ENCODE measurements at places on chromosomes 6 and 20. TPM values are rescaled to one million over a fixed set of nuclear protein-coding genes. Genes with fewer than 3 reads are reported as not detected.
A peak's percentile ranks its signal among the peaks of the same experiment; 100 is the strongest.

GRCh38 chr6:106974999-106975737 lies 639 bp upstream of the CD24 start:
- peak overlapping the region; percentile 63 for H3K4me3 ChIP-seq
- H3K4me1 ChIP-seq, result peaks cover 34% of the 10 kb centered on the region
- no peak overlapping the region for H3K27ac ChIP-seq
- no peak for DNase-seq

- no peak overlapping the region for H3K27ac ChIP-seq
- H3K27me3 ChIP-seq, result no peaks in the 10 kb centered on the region
- H3K4me1 ChIP-seq, result no peaks in the 10 kb centered on the region
- no peaks in the 10 kb centered on the region for H3K36me3 ChIP-seq
- DNase-seq, result peak; percentile 59
- no peak overlapping the region for H3K4me3 ChIP-seq
These were observed 56.1 kb upstream of the LAMP5 start for GRCh38 chr20:9458138-9458796.

- peaks cover 66% of the 10 kb centered on the region for H3K27me3 ChIP-seq
- no peaks in the 10 kb centered on the region for H3K36me3 ChIP-seq
- DNase-seq, result no peak
- H3K27ac ChIP-seq, result no peak overlapping the region
- 0 out of 2 replicates have a peak, but pooled peaks cover 5% of the 10 kb centered on the region for H3K4me1 ChIP-seq
- H3K4me3 ChIP-seq, result no peak overlapping the region
These were observed 1.9 kb upstream of the MYT1 start for GRCh38 chr20:64162239-64162910.

DNA sequence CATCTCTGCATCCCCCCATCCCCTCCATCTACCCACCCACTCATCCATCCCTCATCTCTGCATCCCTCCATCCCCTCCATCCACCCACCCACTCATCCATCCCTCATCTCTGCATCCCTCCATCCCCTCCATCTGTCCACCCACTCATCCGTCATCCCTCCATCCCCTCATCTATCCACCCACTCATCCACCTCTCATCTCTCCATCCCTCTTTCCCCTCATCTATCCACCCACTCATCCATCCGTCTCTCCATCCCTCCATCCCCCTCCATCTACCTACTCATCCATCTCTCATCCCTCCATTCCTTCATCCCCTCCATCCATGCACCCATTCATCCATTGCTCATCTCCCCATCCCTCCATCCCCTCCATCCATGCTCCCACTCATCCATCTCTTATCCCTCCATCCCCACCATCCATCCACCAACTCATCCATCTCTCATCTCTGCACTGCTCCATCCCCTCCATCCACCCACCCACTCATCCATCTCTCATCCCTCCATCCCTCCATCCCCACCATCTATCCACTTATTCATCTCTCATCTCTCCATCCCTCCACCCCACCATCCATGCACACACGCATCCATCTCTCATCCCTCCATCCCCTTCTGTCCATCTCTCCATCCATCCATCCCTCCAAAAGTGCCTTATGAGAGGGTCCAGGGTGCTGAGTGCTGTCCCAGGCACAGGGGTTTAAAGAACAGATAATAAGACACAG lies 51.4 kb downstream of the WDR27 start:
- no peak overlapping the region for H3K4me3 ChIP-seq
- no peaks in the 10 kb centered on the region for H3K4me1 ChIP-seq
- H3K27ac ChIP-seq, result no peak overlapping the region

- H3K36me3 ChIP-seq, result no peaks in the 10 kb centered on the region
- H3K27me3 ChIP-seq, result no peaks in the 10 kb centered on the region
- H3K4me3 ChIP-seq, result no peak overlapping the region
- no peaks in the 10 kb centered on the region for H3K4me1 ChIP-seq
- DNase-seq, result no peak
These were observed 25.4 kb upstream of the EXOC2 start for GRCh38 chr6:718345-718744.

GRCh38 chr6:13112921-13113320 lies 215.4 kb downstream of the TBC1D7 start:
- no peak for DNase-seq
- no peaks in the 10 kb centered on the region for H3K36me3 ChIP-seq
- no peaks in the 10 kb centered on the region for H3K4me1 ChIP-seq
- no peak overlapping the region for H3K27ac ChIP-seq
- 0 out of 3 replicates have a peak, but pooled peaks cover 6% of the 10 kb centered on the region for H3K27me3 ChIP-seq

- H3K36me3 ChIP-seq, result no peaks in the 10 kb centered on the region
- no peak overlapping the region for H3K4me3 ChIP-seq
- H3K4me1 ChIP-seq, result no peaks in the 10 kb centered on the region
- H3K27me3 ChIP-seq, result peaks cover 6% of the 10 kb centered on the region
These were observed 178.2 kb downstream of the LRFN2 start for GRCh38 chr6:40408786-40409542.

- H3K27me3 ChIP-seq, result no peaks in the 10 kb centered on the region
- H3K27ac ChIP-seq, result peak overlapping the region; percentile 98
- H3K4me1 ChIP-seq, result peaks cover 59% of the 10 kb centered on the region
- H3K4me3 ChIP-seq, result peak overlapping the region; percentile 85
- H3K36me3 ChIP-seq, result no peaks in the 10 kb centered on the region
- DNase-seq, result peak; percentile 56
These were observed 1.5 kb downstream of the BICRAL start for GRCh38 chr6:42783177-42783875.

DNA sequence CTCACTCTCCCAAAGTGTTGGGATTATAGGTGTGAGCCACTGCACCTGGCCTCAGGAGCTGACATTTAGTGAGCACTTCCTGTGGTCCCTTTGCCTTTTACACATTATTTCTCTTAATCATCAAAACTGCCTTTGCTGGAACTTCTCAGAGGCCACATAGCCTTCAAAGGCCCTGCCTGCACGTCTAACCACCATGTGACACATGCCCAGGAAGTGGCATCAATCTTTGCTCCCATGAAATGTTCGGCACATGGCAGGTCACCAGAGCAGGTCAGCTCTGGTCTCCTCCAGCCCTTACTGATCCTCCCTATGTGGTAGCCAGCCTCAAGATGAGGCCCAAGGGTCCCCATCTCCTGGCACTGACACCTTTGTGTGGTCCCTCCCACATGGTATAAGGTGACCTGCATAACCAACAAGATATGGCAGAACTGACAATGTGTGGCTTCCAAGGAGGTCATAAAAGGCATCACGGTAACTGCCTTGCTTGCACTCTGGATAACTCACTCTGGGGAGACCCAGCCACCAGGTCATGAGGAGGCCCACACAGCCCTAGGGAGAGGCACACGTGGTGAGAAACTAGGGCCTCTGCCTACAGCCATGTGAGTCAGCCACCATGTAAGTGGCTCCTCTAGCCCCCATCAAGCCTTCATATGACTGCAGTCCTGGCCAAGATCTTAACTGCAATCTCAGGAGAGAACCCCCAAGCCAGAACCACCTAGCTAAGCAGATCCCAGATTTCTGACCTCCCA lies 28.8 kb upstream of the HMGA1 start:
- no peak overlapping the region for H3K4me3 ChIP-seq
- peaks cover under 1% of the 10 kb centered on the region for H3K4me1 ChIP-seq
- no peak for DNase-seq
- H3K27me3 ChIP-seq, result peaks cover 5% of the 10 kb centered on the region

DNA sequence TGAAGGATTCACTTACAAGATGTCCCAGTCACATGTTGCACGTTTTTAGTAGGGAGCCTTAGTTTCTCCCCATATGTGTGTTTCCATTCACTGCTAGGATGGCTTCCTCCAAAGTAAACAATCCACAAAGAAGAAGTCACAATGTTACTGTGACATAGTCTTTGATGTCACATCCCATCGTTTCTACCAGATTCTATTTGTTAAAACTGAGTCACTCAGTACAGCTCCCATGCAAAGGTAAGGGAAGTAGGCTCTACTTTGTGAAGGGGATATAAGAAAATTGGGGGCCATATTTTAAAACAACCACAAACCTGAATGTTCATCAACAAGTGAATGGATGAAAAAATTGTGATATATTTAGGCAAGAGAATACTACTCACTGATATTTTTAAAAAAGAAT lies at the start of the genes OR11A1 and OR2H1:
TSS of gene OR11A1 (minus strand) at position 101 of the 400 bp plus-strand sequence. CDS start 29,430 bp downstream, outside the sequence.
TSS of gene OR2H1 (plus strand) at position 185 of the 400 bp plus-strand sequence. CDS start 4,615 bp downstream, outside the sequence.
- DNase-seq, result no peak
- no peaks in the 10 kb centered on the region for H3K27me3 ChIP-seq
- H3K27ac ChIP-seq, result no peak within 1 kb of the TSS
- no peaks in the 10 kb centered on the region for H3K4me1 ChIP-seq

DNA sequence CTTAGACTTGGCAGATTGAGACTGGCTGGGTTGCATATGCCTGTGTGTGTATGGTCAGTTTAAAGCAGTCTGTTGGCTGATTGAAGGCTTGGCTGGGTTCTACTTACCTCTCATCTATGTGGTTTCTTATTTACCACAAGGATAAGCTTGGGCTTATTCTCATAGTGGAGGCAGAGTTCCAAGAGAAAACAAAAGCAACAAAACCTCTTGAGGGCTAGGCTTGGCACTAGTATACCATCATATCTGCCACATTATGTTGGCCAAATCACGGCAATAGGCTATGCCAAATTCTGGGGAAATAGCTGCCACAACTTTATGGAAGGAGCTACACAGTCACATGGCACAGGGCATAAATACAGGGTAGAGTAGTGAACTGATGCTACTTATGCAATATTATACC lies 714.1 kb downstream of the CBLN4 start:
- H3K36me3 ChIP-seq, result no peaks in the 10 kb centered on the region
- no peak overlapping the region for H3K27ac ChIP-seq
- H3K27me3 ChIP-seq, result no peaks in the 10 kb centered on the region
- no peak for DNase-seq
- no peaks in the 10 kb centered on the region for H3K4me1 ChIP-seq

DNA sequence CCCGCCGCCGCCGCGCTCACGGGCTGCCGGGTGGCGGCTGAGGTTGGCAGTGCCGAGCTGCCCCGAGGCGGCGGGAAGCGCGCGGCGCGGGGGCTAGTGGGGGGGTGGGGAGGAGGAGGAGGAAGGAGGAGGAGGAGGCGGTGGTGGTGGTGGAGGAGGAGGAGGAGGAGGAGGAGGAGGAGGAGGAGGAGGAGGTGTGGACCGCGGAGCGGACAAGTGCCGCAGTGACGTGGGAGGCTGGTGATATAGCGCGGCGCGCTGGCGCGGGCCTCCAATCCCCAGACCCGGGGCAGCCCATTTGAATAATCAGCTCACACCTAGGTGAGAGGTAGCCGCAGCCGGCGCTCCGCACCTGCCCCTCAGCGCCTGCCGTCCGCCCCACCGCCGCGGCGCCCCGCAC lies at the start of gene FOXA2:
TSS of gene FOXA2 (minus strand) at position 51 of the 400 bp plus-strand sequence. CDS start 294 bp downstream, outside the sequence.
- H3K27ac ChIP-seq, result peak within 1 kb of the TSS; percentile 80
- H3K4me3 ChIP-seq, result peak within 1 kb of the TSS; percentile 97
- peaks cover 55% of the 10 kb centered on the region for H3K4me1 ChIP-seq
- H3K36me3 ChIP-seq, result 0 out of 2 replicates have a peak, but pooled peaks cover 5% of the 10 kb centered on the region
- DNase-seq, result peak; percentile 70

- peaks cover 59% of the 10 kb centered on the region for H3K4me1 ChIP-seq
- H3K36me3 ChIP-seq, result peaks cover 11% of the 10 kb centered on the region
- H3K27ac ChIP-seq, result peak overlapping the region; percentile 80
- peak overlapping the region; percentile 20 for H3K4me3 ChIP-seq
These were observed 49.1 kb downstream of the TTI1 start for GRCh38 chr20:37984018-37984785.

- H3K27ac ChIP-seq, result no peak overlapping the region
- H3K4me3 ChIP-seq, result no peak overlapping the region
- peaks cover 7% of the 10 kb centered on the region for H3K36me3 ChIP-seq
- no peaks in the 10 kb centered on the region for H3K27me3 ChIP-seq
- DNase-seq, result no peak
These were observed 36.6 kb upstream of the LTV1 start for GRCh38 chr6:143806282-143807102.

- H3K27me3 ChIP-seq, result no peaks in the 10 kb centered on the region
- H3K4me1 ChIP-seq, result no peaks in the 10 kb centered on the region
- no peaks in the 10 kb centered on the region for H3K36me3 ChIP-seq
- no peak overlapping the region for H3K4me3 ChIP-seq
- no peak overlapping the region for H3K27ac ChIP-seq
These were observed 23.7 kb upstream of the PDE10A start for GRCh38 chr6:165686596-165687365.

GRCh38 chr6:97459535-97459934 lies 176.5 kb upstream of the MMS22L start:
- no peaks in the 10 kb centered on the region for H3K4me1 ChIP-seq
- H3K4me3 ChIP-seq, result no peak overlapping the region
- no peak for DNase-seq
- no peaks in the 10 kb centered on the region for H3K36me3 ChIP-seq
- no peak overlapping the region for H3K27ac ChIP-seq
- no peaks in the 10 kb centered on the region for H3K27me3 ChIP-seq

DNA sequence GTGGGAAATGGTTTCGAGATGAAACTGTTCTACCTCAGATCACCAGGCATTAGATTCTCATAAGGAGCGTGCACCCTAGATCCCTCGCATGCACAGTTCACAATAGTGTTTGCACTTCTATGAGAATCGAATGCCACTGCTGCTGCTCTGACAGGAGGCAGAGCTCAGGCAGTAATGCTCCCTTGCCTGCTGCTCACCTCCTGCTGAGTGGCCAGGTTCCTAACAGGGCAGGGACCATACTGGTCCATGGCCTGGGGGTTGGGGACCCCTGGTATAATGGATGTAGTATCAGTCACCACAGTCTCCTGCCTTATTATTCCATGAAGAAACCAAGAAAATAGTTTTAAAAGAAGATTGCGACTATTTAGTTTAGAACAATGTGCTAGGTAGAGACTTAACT lies 127.5 kb downstream of the BCKDHB start:
- no peaks in the 10 kb centered on the region for H3K36me3 ChIP-seq
- H3K4me3 ChIP-seq, result no peak overlapping the region
- no peak for DNase-seq
- H3K27ac ChIP-seq, result no peak overlapping the region
- no peaks in the 10 kb centered on the region for H3K4me1 ChIP-seq

DNA sequence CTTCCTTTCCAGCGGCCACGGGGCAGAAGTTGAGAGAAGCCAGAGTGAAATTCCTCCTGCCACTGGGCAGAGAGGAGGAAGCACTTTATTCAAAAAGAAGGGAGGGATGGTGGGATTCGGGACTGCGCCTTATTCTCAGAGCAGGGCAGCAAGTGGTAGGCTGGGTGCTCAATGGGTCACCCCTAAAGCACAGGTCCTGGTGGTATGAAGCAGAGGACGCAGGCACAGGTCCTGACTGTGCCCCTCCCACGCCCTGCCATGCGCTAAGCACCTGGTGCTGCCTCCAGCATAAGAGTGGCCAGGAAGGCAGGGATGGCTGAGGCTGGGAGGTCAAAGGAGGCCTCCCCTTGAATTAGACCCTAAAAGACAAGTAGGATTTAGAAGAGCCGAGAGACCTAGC lies 4.9 kb upstream of the GRM4 start:
- H3K4me1 ChIP-seq, result no peaks in the 10 kb centered on the region
- no peak overlapping the region for H3K27ac ChIP-seq
- no peak overlapping the region for H3K4me3 ChIP-seq
- peaks cover 11% of the 10 kb centered on the region for H3K27me3 ChIP-seq
- DNase-seq, result no peak

GRCh38 chr6:26230351-26230750 lies 134.6 kb upstream of the BTN3A2 start:
- H3K4me3 ChIP-seq, result no peak overlapping the region
- H3K27ac ChIP-seq, result no peak overlapping the region
- peaks cover 29% of the 10 kb centered on the region for H3K4me1 ChIP-seq

TCP11 gene
- 0.04 TPM for polyA plus RNA-seq

SCRT2 gene
- polyA plus RNA-seq, result not detected

TULP1 gene
- polyA plus RNA-seq, result not detected

GABRR1 gene
- not detected for polyA plus RNA-seq

Data from HepG2 (cell line).